Cardiac muscle cell (in vitro differentiated cells and primary cell): ENCODE measurements at places on chromosomes 5 and 9.

DNA sequence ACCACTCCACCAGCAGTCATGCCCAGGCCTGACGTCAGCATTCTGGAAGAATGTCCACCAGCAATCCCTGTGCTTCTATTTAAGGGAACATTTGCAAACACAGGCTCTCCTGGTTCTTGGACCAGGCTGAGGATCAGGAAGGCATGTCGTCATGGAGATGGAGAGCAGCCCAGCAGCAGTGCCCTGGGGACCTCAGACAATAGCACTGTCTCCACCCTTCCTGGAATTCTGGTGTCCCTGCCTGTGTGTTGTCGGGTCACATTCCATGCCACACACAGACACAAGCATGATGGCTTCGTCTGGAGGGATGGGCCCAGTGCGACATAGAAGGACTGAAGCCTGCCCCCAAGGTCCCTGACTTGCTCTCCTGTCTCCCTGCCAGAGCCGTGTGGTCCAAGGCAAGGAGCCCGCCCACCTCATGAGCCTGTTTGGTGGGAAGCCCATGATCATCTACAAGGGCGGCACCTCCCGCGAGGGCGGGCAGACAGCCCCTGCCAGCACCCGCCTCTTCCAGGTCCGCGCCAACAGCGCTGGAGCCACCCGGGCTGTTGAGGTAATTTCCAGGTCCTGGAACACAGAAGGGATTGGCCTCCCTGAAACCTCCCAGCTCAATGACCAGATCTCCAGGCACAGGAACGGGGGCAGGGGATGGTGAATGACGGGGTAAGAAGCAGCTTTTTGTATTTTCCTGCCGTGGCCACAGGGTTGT lies 43.8 kb downstream of the STOM start:
- peak; percentile 87 for DNase-seq

- DNase-seq: no peak
Measured at GRCh38 chr9:16899606-16900005, 29.1 kb upstream of the BNC2 start.

GRCh38 chr5:132674671-132675506 lies 1.1 kb downstream of the IL4 start:
- no peak for DNase-seq

DNA sequence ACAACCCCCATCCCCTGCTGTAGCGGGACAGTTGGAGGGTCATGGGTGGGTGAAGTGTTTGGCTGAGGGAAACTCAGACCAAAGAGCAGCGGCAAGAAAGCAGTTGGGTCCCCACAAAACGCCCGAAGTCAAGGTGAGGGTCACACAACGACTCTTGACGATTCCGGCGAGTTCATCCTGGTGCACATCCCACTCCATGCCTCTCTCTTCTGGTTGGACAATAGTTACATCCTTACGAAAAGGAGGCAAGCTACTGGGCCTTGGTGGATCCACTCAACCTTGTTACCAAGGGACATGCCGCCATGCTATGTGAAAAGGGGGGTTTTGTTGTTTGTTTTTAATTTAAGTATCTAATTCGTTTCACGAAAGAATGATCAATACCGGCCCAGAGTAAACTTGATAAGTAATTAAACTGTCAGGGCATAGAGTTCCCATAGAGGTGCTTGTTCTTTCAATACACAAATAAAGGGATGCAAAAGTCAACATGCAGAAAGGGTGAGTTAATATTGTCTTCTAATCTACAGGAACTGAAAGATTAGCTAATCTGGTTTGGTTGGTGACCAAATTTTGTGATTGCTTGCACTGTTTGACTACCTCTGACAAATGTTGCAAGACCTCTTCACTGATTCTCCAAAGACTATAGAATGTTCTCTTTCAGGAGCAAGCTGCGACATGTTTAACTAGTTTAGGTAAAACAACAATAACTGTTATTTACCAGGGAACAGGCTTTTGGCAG lies 732 bp upstream of the SMIM15 start:
- peak; percentile 40 for DNase-seq

DNA sequence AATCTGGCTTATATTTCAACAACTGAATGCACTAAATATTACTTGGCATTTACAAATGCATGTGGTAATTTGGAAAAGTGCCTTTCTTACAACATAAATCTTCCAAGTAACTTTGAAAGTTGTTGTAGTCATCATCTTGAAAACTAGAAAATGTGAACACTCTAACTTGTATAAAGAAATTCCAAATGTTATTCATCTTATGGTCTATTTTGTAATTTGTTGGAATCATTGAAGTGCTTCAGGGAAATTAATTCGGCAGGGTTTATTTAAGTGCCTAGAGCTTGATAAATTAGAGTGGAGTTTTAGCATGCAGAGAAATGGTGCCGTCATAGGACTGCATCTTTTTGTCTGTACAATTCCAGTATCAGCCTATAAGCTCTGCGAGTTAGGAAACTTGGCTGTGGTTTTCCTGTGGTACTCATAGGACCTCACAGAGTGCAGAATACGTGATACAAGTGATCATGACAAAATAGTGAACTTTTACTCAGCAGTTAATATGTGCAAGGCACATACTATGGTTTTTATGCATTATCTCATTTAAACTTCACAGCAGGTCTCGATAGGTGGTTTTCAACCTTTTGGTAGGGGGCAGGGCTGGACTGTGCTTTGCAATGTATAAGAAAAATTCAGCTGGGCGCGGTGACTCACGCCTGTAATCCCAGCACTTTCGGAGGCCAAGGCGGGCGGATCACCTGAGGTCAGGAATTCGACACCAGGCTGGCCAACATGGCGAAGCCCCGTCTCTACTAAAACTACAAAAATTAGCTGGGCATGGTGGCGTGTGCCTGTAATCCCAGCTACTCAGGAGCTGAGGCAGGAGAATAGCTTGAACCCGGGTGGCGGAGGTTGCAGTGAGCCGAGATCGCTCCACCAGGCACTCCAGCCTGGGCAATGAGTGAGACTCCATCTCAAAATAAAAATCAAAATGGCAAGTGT lies 79.6 kb downstream of the RAI14 start:
- peak; percentile 90 for DNase-seq

DNA sequence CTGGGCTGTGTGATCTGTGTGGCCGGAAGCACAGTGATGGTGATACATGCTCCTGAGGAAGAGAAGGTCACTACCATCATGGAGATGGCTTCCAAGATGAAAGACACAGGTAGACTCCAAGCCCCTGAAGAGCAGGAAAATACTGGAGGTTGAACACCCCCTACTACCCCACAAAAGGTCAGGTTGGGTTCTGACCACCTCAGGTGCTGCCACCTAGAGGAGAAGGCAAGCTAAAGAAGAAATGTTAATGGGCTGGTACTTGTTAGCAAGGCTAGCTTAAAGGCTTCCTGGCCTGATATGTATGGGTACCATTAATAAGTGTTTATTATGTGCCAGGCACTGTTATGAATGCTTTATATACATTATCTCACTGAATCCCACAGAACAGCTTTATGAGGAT lies 11.7 kb downstream of the NIPAL4 start:
- peak; percentile 24 for DNase-seq

DNA sequence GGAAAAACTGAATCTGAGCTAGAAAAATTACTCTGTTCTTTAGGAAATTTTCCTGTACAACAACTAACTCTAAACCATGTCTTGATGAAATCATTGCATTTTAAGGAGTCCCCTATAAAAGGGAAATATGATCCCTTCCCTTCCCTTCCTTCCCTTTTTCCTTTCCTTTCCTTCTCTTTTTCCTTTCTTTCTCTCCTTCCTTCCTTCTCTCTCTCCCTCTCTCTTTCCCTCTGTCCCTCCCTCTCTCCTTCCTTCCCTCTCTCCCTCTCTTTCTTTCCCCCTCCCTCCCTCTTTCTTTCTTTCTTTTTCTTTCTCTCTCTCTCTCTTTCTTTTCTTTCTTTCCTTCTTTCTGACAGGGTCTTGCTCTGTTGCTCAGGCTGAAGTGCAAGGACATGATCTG lies 42.2 kb upstream of the MYO10 start:
- DNase-seq: no peak

GRCh38 chr9:75161116-75161857 lies 73.0 kb downstream of the OSTF1 start:
- DNase-seq: peak; percentile 41

GRCh38 chr5:91171322-91171721 lies 211.8 kb downstream of the ARRDC3 start:
- DNase-seq: no peak

DNA sequence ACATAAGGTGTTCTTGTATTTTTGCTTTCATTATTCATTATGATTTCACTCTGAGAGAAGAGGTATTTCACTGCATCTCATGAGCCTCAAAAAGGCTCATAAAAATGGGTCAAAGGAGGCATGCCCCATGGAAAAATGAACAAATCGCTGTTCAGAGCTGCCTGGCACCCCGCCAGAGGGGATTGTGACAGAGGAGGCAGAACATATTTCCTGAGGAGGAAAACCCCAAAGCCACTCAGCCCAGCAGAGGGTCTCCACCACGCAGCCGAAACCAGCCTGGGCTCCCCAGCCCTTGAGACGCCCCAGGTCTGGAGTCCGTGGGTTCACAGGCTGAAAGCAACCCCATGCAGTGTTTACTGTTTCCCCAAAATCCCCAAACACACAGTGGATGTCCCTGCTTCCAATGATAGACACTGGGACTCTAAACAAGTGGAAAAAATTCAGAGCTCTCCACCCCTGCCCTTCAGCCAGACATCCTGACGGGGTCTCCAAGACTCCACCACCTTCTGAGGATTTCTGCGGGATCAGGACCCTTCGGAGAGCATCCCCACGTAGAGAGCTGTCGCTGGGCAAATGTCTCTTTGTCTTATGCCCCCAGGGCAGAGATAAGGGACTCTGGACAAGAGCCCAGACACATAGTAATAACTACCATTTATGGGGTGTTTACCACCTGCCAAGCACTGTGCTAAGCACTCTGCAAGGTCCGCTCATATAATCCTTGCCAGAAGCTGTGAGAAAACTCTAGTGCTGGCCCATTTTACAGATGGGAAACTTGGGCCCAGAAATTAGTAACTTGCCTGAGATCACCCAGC lies 122.3 kb downstream of the PAX5 start:
- peak; percentile 35 for DNase-seq

- DNase-seq: peak; percentile 52
Measured at GRCh38 chr9:129068990-129069861, 11.7 kb upstream of the DOLPP1 start.

DNA sequence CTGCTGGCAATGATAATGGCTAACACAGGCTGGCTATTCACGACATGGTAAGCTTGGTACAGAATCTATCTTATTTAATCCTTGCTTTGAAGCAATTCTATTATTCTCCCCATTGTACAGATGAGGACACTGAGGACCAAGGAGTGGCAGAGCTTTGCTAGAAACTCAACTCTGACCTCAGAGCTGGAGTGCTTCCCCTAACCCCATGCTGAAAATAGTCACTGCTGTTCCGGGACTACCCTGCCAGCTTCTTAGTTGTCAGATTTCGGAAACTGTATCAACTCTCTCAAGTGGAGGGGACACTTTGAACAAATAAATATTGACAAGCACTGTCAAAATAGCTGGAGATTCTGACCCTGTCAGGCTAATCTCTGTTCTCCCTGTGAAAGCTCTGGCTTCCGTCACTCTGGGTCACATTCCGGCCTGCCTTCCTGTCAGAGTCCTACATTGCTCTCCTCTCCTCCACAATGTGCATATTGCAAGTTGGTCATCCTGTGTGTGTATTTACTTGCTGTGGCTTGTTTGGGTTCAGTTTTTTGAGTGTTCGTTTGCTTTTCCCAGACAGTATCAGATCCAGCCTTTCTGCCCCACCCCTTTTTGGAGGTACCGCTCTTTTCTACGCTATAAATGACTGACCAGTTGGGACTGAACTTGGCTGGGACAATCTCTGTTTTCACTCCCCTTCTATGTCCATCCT lies 134.3 kb upstream of the MAP1B start:
- DNase-seq: peak; percentile 67

- DNase-seq: no peak
Measured at GRCh38 chr9:75589497-75589896, 301.0 kb upstream of the PCSK5 start.

GRCh38 chr9:135260221-135261180 lies 173.0 kb downstream of the OLFM1 start:
- DNase-seq: no peak

DNA sequence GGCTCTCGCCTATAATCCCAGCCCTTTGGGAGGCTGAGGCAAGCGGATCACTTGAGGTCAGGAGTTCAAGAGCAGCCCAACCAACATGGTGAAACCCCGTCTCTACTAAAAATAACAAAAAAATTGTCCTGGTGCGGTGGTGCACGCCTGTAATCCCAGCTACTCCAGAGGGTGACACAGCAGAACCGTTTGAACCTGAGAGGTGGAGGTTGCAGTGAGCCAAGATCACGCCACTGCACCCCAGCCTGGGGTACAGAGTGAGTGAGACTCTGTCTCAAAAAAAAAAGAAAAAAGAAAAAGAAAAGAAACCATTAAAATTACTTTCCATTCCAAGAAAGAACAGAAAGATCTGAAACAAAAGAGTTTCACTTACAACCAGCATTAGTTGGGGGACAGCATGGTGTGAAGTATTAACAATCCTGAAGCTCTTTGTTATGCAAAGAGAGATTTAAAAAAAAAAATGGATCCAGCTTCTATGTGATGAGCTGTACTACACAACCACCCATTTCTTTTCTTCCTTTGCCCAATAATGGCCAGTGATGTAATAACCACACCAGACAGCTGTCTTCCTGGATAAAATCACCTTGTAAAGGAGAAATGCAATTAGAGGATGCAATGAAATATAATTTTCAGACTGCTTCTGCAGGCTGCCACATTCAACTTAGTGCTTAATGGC lies 76.9 kb downstream of the MED27 start:
- DNase-seq: no peak

DNA sequence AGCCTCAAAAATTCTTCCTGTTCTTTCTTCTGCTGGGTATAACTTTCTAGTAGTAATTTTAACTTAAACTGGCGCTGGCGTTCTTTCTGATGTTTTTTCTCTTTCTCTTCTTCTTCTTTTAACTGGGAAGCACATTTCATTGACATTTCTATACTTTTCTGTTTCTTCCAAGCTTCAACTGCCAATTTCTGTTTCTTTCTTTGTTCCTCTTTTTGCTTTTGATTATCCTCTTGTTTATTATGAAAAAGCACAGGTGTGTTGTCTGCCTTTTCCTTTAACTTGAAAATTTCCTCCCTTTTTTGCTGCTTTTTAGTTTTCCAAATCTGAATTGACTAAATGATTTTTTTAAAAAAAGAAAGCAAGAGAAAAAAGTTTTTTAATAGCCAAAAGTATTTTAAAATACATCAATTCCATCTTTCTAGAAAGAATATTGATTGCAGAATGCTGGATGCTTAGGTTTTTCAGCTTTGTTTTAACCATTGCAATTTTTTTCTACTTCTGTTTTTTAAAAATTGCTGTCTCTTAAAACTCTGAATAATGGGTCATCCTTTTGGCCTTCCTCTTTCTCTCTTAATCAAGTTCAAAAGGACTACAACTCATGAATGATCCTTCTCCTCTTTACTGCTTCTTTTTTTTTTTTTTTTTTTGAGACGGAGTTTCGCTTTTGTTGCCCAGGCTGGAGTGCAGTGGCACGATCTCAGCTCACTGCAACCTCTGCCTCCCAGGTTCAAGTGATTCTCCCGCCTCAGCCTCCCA lies 8.8 kb upstream of the PGGT1B start:
- no peak for DNase-seq

GRCh38 chr9:34337403-34337802 lies 8.0 kb downstream of the NUDT2 start:
- peak; percentile 7 for DNase-seq

GRCh38 chr5:26622947-26623346 lies 415.4 kb downstream of the CDH9 start:
- DNase-seq: no peak
